CD4-positive, alpha-beta T cell treated with Interferon alpha-2 for 1 hour (primary cell): ENCODE measurements at places on chromosomes 6 and 20.

DNA sequence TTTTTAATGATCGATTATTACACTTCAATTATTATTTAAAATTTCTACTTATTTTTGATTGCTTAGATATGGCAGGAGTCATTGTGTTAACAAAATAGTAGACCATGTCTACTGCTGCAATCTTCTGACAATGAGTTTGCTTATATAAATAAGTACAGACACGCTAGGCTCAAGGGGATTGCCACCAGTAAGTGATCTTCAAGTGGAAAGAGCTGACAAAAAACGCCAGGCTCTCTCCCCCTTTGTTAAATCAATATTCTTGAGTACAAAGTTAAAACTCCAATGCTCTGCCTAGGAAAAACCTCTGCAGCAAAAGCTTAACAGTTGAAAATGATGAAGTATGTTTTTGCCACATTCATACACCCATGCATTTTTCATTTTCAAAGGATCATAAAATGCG lies 738.1 kb downstream of the HDGFL1 start:
- DNase-seq = no peak

- DNase-seq = no peak
Measured at GRCh38 chr6:39898625-39899024, 35.6 kb downstream of the MOCS1 start.

- DNase-seq = no peak
Measured at GRCh38 chr6:80676386-80676785, 569.9 kb downstream of the BCKDHB start.

- DNase-seq = peak; percentile 63
Measured at GRCh38 chr6:32785781-32786533, 22.6 kb upstream of the HLA-DQB2 start.

- no peak for DNase-seq
Measured at GRCh38 chr6:5677219-5678000, 329.3 kb downstream of the NRN1 start.

- no peak for DNase-seq
Measured at GRCh38 chr20:42553374-42553773, 636.3 kb downstream of the PTPRT start.

- no peak for DNase-seq
Measured at GRCh38 chr6:50993941-50994720, 175.5 kb downstream of the TFAP2B start.

GRCh38 chr20:59774921-59775686 lies 158.3 kb downstream of the SYCP2 start:
- no peak for DNase-seq

DNA sequence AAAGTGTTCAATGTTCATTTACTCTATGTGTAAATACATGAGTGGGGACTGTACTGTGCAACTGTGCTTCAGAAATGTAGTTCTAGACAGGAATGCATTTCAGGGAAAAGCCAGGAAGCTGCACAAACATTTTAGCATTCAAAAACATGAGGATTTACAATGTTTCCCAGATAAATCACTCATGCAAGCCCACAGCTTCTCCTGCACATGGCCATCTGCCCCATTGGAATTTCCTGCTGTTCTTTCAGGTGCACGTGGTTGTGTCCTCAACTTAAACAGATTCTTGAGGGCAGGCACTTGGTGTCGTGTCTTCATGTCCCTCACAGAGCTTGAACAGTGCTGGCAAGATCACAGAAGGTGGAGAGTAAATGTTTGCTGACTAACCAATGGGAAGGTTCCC lies 101.5 kb downstream of the UNC5CL start:
- DNase-seq = no peak

DNA sequence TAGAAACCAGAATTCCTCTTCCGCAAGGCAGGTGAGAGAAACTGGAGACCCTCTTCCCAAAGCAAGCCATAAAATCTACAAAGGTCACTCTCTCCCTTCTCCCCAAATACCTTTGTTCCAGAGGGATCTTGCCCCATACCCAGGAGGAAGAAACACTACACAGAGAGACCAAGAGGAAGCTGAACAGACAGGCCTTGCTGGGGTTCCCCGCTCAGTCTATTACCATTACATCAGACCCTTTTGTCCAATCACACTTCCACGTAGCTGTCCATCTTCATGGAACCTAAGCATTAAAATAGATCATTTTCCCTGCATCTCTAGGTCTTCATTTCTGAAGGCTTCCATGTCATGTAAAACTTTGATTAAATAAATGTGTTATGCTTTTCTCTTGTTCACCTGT lies 32.1 kb downstream of the METTL24 start:
- no peak for DNase-seq

- no peak for DNase-seq
Measured at GRCh38 chr20:23079016-23079351, 7.1 kb downstream of the CD93 start.

DNA sequence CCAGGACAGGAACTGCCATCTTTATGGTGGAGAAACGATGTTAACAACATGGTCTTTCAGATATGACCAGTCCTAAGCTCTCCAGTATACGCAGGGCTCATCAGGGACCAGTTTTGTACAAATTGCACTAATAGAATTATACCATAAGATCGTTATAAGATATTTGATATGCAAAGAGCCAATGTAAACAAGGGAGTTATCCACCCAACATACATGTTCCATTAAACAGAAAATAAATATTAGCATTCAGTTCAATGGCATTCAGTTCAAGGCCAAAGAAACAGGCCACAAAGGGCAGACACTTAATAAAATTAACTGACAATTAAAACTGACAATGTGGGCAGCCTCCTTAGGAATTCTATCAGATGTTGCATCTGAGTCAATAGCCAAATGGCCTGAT lies 2.6 kb downstream of the GFOD1 start:
- no peak for DNase-seq

DNA sequence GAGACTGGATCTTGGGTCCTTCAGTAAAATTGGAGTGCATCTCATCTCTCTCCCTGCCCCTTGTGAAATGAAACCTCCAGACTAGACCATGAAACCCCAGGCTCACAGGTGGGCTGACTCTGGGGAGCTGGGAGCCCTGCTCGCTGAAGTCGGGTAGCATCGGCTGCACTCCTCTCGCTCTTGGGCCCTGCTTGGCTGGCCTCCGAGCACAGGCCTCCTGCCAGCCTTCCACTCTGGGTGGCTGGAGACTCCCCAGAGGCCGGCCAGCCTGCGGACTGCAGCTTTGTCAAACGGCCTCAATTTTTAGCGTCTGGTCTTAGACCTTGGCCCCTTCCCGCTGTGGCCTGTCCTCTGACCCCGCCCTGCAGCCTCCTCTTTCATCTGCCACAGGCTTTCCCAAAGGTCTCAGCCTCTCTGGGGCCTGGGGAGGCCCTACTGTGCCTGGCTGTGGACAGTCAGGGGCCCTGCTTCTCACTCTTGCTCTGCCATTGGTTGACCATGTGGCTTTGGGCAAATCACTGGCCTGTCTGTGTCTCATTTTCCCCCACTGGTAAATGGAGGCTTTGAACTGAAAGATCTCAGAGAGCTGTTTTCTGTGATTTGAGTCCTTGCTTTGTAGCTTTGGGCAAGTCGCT lies 45.1 kb downstream of the SRC start:
- no peak for DNase-seq

- no peak for DNase-seq
Measured at GRCh38 chr20:22504829-22505377, 79.5 kb downstream of the FOXA2 start.

- no peak for DNase-seq
Measured at GRCh38 chr6:15495375-15495901, 167.4 kb downstream of the DTNBP1 start.

DNA sequence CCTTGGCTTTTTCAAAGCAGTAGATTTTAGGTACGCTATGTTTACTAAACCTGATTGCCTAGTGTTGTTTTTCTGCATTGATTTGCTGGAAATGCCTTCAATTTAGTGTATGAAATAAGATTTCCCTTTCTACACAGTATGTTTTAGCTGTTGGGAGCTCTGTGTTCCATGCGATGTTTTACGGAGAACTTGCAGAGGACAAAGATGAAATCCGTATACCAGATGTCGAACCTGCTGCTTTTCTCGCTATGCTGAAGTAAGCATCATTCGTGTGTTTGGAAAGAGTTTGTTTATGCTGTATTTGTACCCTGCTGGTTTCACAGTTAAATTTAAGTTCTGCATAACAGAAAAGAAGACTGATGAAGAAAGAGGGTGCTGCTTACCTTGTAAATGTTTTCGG lies 1.9 kb downstream of the BTBD3 start:
- no peak for DNase-seq

- DNase-seq = no peak
Measured at GRCh38 chr20:7406671-7407070, 533.6 kb downstream of the HAO1 start.
